ENCODE measurements at places on chromosomes 2 and 18.

DNA sequence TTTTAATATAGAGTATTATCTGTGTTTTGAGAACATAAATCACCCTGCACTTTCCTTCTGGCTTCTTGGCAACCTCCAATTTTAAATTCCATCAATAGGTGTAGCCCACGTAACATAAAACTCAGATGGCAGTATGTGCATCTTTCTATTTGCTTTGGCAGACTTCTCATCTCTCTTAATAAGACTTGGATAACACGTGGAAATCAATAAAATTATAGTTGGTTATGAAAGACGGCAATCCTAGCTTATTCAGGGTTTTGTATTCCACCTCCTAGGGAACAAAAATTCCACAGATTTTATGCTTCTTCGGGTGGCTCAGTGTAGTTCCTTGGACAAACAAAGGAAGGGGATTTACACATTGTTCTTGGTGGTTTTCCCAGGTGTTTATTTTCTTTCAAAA is 299.3 kb downstream of the RND3 start:
- DNase-seq = no peak

- no peak for DNase-seq
Measured at GRCh38 chr2:174490051-174490450, 3.2 kb upstream of the GPR155 start.

DNA sequence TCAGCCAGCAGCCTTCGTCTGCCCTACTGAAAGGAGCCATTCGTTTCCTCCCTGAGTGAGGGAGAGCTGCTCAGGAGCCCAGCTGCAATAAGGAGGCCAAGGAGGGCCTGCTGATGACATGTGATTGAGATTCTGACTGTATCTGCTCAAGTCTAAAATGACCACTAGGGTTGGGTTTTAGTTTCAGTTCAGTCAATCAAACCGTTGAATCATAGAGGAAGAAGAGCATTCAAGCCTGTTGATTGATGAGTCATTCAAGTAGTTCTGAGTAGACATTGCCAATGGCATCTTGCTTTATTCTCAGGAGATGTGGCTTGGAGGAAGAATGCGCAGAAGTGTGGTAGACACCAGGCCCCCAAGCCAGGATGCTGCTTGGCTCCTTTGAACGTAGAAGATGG is 19.9 kb upstream of the BCL2L11 start:
- no peak for DNase-seq

DNA sequence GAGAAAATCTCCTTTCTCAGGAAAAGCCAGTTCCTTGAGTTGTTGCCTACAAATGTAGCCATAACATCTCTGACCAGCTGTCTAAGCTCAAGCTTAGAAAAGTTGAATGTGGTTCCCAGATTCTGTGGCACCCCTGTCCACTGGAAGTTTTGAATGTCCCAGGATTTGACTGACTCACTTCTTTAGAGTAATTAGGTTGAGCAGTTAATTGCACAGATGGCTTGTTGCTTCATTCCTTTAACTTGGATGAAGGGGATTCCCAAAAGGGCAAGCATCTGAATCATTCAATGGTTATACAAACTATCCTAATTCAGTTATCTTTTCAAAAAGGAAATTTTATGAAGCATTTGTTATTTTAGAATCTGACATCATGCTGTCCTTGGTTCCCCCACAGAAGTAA is 374.7 kb downstream of the LNPK start:
- peak; percentile 81 for DNase-seq

GRCh38 chr2:240916571-240917008 is 10.5 kb downstream of the CROCC2 start:
- DNase-seq = peak; percentile 83

DNA sequence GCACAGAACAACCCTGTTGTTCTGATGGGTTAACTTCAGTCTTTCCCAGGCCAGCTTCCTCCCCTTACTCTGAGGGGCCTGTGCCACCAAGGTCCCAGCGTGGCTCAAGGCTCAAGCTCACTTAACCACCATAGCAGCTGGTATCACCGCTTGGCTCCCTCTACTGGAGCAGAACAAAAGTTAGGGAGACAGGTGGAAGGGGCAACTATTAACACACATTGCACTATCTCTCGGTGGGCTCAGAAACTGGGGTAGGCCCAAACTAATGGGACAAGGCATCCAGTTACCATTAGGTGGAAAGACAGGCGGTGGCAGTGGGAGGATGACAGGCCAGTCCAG is 88.7 kb upstream of the ATL2 start:
- DNase-seq = no peak

GRCh38 chr2:241489088-241489487 is 19.3 kb downstream of the STK25 start:
- DNase-seq = no peak

All from amniotic stem cell (primary cell).